ENCODE measurements at places on chromosomes 11 and 22. TPM values are rescaled to one million over a fixed set of nuclear protein-coding genes. Genes with fewer than 3 reads are reported as not detected.

FGF19 gene
- total RNA-seq, result not detected

GRCh38 chr11:118147502-118147901 lies 5.1 kb downstream of the SCN4B start:
- H3K36me3 ChIP-seq, result no peaks in the 10 kb centered on the region
- H3K4me3 ChIP-seq, result no peak overlapping the region
- no peak overlapping the region for H3K27ac ChIP-seq
- no peaks in the 10 kb centered on the region for H3K4me1 ChIP-seq

GRCh38 chr11:116517077-116517476 lies 255.7 kb downstream of the BUD13 start:
- no peaks in the 10 kb centered on the region for H3K27me3 ChIP-seq
- H3K36me3 ChIP-seq, result no peaks in the 10 kb centered on the region
- H3K4me3 ChIP-seq, result no peak overlapping the region
- DNase-seq, result no peak
- H3K27ac ChIP-seq, result no peak overlapping the region
- no peaks in the 10 kb centered on the region for H3K4me1 ChIP-seq

GRCh38 chr11:19891022-19891421 lies 178.4 kb downstream of the NAV2 start:
- DNase-seq, result no peak
- no peak overlapping the region for H3K27ac ChIP-seq
- H3K4me3 ChIP-seq, result no peak overlapping the region
- no peaks in the 10 kb centered on the region for H3K36me3 ChIP-seq
- no peaks in the 10 kb centered on the region for H3K27me3 ChIP-seq
- H3K4me1 ChIP-seq, result no peaks in the 10 kb centered on the region

GRCh38 chr11:109405671-109406070 lies 16.3 kb upstream of the C11orf87 start:
- no peak overlapping the region for H3K4me3 ChIP-seq
- H3K4me1 ChIP-seq, result no peaks in the 10 kb centered on the region
